ENCODE measurements at places on chromosomes 16 and 17.

DNA sequence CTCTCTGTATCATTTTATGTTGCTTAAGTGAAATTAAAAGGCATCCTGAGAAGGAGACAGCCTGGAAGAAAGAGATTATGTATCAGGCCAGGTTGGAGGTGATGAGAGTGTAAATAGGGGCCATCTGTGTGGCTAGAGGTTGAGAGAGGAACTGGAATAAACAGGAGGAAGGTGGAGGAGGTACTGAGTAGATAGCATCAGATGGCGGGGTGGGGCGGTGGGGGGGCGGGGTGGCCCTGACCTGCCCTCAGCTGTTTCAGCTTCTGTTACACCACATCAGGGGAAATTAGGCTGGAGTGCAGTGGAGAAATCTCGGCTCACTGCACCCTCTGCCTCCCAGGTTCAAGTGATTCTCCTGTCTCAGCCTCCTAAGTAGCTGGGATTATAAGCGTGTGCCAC is 6.9 kb upstream of the KCNG4 start:
- no peak for DNase-seq

- DNase-seq, result no peak
Measured at GRCh38 chr17:39894681-39895376, 23.6 kb downstream of the GSDMB start.

DNA sequence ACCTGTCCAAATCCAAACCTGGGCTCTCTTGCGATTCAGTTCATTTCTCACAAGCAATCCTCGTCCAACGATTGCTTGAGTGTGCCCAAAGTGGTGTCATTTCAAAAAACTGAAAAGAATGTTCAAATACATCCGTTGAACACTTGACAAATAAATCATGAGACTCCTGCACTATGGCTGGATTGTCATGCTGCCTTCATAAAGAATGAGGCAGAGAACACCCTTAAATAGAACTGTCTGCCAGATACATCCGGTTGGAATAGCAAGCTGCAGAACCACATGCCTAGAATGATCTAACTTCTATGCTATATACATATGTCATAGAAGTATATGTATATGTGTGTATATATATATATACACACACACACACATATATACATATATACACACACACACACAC is 55.4 kb upstream of the HAPSTR1 start:
- no peak for DNase-seq

GRCh38 chr17:43449470-43450248 is 34.1 kb upstream of the DHX8 start:
- no peak for DNase-seq

DNA sequence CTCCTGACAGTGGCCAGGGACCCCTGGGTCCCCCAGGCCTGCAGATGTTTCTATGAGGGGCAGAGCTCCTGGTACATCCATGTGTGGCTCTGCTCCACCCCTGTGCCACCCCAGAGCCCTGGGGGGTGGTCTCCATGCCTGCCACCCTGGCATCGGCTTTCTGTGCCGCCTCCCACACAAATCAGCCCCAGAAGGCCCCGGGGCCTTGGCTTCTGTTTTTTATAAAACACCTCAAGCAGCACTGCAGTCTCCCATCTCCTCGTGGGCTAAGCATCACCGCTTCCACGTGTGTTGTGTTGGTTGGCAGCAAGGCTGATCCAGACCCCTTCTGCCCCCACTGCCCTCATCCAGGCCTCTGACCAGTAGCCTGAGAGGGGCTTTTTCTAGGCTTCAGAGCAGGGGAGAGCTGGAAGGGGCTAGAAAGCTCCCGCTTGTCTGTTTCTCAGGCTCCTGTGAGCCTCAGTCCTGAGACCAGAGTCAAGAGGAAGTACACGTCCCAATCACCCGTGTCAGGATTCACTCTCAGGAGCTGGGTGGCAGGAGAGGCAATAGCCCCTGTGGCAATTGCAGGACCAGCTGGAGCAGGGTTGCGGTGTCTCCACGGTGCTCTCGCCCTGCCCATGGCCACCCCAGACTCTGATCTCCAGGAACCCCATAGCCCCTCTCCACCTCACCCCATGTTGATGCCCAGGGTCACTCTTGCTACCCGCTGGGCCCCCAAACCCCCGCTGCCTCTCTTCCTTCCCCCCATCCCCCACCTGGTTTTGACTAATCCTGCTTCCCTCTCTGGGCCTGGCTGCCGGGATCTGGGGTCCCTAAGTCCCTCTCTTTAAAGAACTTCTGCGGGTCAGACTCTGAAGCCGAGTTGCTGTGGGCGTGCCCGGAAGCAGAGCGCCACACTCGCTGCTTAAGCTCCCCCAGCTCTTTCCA is 25.1 kb downstream of the C1QTNF1 start:
- DNase-seq, result no peak

GRCh38 chr17:1169221-1169928 is 10.4 kb downstream of the ABR start:
- no peak for DNase-seq

DNA sequence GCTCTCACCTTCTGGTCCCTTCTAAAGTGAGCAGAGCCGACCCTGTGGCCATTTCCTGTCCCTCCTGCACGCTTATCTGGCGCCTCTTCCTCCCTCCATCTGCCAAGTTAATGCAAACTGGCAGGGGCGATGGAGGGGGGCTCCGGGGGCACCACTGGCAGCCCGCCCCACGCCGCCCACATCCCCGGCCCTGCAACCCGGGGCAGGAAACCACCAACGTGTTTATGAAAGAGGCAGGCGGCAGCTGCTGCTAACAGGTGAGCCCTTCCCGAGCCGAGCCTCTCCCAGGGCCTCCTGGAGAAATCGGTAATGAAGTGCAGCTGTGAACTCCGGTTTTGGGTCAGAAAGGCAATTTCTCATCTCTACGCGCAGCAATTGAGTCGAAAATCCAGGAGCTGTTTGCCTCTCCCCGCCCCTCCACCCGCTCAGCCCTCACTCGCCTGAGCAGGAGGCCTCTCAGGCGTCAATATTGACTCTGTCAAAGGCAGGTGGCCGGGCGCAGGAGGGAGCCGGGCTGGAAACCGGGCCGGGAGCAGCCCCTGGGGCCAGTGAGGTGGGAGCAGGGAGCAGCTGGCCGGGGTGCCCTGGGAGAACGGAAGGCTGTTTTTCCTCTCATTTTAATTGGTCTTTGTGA is 164.4 kb upstream of the GSE1 start:
- peak; percentile 34 for DNase-seq

DNA sequence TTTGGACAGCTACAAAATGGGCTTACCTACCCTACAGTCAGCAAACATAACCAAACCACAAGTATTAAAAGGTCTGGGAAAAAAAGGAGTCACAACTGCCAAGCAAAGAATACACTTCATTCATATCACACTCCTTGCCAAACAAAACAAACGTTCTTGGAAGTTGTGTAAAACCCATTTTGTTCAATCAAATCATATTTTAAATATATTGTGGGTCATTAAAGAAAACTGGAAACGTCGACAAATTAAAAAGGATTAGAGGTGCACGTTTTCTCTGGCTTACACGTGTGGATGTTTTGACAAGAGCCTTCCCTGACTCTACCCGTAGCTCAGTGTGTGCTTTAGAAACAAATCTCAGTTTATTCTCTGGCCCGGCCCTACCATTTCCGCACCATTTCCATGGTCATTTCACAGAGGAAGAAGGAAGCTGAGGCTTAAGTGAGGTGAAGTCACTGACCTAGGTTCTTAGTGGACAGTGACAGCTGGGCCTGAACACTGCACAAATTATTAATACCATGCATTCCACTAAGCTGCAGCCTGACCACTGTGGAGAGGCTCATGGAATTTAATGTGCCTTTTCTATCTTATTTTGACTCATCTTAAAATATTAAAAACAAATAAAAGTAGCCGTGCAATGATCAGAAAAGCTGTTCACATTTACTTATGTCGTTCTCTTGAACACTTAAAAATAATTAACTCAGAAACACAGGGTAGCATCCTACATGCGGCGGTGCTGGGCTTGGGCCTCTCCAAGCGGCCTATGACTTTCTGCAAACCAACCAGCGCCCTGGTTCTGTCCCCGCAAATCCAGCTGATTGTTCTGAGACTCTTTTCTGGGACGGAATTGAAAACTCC is 968 bp downstream of the CEP112 start:
- DNase-seq, result no peak

DNA sequence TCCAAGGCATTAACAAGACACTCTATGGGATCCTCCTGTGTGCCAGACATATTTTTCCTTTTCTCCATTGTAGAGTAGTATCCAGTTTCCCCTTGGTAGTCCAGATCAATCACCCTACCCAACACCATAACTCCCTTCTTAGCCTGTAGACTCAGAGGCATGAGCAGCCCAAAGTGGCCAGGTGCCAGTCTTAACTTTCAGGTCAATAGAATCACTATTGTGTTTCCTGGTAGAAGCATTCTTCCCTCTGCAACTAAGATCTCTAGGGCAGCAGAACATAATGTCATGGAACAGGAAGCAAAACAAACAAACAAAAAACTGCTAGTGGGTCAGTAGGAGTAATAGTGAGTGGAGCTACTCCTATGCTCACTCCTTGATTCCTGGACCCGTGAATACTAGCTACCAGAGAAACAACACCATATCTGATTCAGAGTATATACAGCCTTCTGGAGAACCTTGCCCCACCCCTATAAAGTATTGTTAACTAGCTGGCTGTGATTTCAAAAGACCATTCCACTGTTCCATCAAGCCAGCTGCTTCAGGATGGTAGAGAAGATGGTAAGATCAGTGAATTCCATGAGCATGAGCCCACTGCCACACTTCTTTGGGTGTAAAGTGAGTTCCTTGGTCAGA is 11.2 kb upstream of the CLEC19A start:
- DNase-seq, result no peak

- peak; percentile 4 for DNase-seq
Measured at GRCh38 chr17:61635913-61636432, 45.0 kb upstream of the NACA2 start.

- no peak for DNase-seq
Measured at GRCh38 chr17:37318931-37319594, 56.7 kb upstream of the C17orf78 start.

DNA sequence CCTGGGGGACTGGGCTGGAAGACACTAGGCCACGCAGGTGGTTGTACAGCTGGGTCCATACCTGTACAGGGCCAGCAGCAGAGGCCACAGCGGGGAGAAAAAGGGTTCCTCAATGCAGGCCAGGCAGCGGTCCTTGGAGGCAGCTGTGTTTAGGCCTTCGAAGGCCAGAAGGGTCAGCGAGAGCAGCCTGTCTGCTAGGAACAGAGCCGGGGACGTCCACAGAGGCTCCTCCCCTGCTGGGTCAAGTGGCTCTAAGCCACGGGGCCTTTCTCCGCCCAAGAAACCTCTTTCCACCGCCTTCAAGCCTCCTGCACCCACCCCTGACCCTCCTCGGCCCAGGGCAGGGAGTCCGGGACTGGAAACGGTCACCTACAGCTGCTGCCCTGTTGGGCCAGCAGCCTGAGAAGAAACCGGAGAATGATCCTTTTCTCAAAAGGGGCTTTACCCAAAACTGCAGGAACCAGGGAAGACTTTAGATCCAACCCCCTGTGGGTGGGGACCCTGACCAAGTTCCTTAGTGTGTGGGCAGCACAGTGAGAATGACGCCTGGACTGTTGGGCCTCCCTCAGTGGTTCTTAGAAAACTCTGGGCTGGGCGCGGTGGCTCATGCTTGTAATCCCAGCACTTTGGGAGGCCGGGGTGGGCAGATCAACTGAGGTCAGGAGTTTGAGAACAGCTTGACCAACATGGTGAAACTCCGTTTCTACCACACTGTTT is 8.4 kb upstream of the SPATA2L start:
- no peak for DNase-seq

GRCh38 chr17:77072670-77073069 is 68.1 kb upstream of the SEC14L1 start:
- no peak for DNase-seq

DNA sequence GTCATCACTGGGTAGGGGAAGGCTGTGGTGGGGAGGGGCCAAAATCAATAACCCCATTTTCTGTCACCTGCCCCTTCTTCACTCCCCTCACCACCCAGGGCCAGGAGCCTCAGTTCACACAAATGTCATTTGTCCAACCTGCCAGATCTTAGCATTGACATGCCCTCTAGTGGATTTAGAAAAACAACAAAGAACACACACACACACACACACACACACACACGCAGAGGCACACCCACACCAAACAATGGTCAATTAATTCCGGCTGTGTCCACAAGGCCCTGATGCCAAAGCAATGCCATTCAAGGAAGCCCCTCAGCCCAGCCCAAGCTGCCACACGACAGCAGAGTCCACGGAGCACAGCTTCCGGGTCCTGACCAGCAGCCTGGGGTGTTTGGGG is 68.4 kb downstream of the NOG start:
- no peak for DNase-seq

DNA sequence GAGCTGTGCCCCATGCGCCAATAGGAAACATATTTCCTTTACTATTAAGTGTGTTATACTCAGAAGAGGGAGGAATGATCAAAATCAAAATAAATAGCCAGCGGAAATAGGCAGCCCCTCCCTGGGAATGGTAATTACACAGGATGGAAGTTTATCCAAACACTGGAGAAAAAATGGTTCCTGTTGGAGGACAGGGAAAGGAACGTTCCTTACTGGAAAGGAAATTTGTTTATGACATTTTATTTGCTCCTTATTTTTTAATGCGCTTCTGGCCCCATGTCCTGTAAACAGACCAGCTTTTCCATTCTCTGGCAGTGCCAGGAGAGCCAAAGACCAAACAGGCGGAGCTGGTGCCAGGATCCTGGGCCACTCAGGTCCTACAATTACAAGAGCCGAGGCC is 273.7 kb downstream of the SOX9 start:
- DNase-seq, result no peak

DNA sequence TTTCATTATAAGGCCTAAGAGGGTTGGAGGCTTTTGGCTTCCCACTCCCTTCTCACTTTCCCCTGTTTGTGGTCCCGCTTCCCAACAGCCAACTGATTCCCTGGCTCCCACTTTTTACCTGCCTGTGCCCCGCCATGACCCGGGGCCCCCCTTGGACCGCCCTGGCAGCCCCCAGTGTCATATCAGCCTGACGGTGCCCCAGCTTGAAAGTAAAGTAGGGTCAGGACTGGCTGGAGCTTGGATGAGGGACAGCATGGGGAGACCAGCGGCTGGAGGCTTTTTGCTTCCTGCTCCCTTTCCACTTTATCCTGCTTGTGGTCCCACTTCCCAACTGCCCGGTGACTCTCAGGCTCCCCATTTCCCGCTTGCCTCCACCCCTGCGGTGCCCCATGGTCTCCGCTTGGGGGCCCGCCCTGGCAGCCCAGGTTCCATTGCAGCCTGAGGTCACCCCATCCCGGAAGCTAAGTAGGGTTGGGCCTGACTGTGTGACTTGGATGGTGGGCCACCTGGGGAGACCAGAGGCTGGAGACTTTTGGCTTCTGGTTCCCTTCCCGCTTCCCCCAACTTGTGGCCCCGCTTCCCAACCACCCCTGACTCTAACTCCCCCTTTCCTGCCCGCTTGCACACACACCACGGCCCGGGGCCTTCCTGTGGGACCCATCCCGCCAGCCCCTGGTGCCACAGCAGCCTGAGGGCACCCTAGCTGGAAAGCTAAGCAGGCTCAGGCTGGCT is 2274.7 kb downstream of the TP53TG3F start:
- DNase-seq, result no peak

GRCh38 chr17:50462446-50462845 is 6.2 kb downstream of the CHAD start:
- DNase-seq, result no peak
